Muscle of arm (tissue), 14 donors: ENCODE measurements at places on chromosomes 2 and 18.

- DNase-seq = no peak
Measured at GRCh38 chr2:1502891-1503304, 89.6 kb downstream of the TPO start.

DNA sequence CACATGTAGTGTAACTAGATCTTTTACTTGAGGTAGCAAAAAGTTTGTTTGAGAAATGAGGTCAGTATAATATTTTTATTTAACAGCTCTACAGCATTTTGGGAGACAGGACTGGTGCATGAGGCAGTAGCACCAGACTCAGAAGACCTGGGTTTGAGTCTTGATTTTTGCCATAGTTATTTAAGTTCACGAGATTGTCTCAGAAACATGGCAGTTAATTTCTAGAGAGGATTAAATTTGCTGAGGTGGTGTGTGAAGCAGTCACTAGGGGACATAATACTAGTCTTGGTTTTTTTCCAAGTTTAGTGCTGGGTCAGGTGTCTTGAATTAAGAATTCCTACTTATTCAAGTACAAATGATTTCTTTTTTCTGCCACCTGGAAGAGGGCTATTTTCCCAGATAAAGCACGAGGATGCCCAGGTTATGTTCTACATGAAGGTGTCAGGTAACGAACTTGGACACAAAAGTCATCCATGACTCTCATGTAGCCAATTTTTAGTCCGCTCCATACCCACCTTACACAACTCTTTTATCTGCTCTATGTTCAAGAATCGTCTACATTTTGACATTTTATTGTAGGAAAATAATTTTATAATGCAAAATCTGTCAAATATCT is 1.4 kb downstream of the MARCHF7 start:
- DNase-seq = peak; percentile 19

DNA sequence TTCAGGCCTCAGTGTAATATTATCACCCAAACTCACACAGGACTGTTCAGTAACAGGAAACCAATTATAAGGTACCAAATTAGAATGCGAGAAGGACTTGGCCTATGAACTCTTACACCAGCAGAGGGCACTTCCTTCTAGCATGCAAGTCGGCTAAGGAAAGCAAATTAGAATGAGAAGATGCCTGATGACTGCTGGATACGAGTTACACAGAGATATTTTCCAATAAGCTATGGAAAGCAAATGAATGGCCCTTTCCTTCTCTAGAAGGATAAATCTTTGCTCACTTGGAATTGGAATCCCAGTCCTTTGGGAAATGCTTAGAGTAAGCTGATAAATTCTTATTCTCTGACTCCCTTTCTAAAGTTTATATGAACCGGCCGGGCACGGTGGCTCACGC is 109.8 kb downstream of the AP1S3 start:
- no peak for DNase-seq

DNA sequence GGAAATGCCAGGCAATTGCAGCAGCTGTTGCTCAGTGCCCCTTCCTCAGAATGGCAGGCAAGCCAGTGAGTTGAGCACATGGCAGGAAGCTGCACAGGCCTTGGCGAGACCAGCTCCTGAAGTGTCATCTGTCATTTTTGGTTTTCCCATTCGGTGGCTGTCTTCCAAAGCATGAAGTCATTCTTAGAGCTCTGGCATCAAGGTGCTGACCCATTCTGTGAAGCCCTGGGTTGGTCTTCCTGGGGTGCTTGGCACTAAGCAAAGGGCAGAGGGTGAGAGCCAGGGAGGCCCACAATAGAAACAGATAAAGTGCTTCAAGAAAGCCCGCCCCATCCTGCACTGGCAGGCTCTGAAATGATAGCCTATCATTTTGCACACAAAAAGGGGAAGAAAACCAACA is 150.5 kb downstream of the VAPA start:
- no peak for DNase-seq

GRCh38 chr2:78541451-78542267 is 483.8 kb upstream of the REG3G start:
- no peak for DNase-seq
